Activated naive CD4-positive, alpha-beta T cell treated with anti-CD3 and anti-CD28 coated beads for 36 hours (primary cell): ENCODE measurements at places on chromosomes 4 and X. TPM values are rescaled to one million over a fixed set of nuclear protein-coding genes. Genes with fewer than 3 reads are reported as not detected.

DNA sequence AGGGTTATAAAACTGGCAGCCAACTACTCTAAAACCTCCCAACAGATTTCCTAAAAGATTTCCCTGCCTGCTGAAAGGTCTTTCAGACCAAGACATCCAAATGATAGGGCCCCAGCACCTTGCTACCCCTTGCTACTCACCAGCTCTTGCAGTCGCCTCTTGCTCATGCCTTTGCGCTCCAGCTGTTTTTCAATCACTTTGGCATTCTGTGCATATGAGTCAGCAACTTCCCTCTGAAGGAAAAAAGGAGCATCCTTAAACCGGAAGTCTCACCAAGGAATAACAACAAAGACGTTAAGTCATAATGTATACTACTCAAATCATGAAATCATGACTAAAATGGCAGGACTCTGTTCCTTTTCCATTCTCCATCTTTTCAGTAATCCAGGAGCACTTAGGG, 24.0 kb downstream of the STEEP1 start:
- no peak for DNase-seq

GRCh38 chr4:109755656-109756055, 25.8 kb upstream of the PLA2G12A start:
- DNase-seq = no peak

GRCh38 chr4:108072300-108072699, 82.6 kb downstream of the HADH start:
- DNase-seq = peak; percentile 84

GRCh38 chr4:104906276-104906675, 240.4 kb upstream of the TET2 start:
- no peak for DNase-seq

ZFX gene
- total RNA-seq = 27.9 TPM

PRRG1 gene
- not detected for total RNA-seq
